ENCODE measurements at places on chromosomes 1 and 21.

- no peak for DNase-seq
Observed at GRCh38 chr1:239886266-239886665, 205.4 kb upstream of the FMN2 start.

DNA sequence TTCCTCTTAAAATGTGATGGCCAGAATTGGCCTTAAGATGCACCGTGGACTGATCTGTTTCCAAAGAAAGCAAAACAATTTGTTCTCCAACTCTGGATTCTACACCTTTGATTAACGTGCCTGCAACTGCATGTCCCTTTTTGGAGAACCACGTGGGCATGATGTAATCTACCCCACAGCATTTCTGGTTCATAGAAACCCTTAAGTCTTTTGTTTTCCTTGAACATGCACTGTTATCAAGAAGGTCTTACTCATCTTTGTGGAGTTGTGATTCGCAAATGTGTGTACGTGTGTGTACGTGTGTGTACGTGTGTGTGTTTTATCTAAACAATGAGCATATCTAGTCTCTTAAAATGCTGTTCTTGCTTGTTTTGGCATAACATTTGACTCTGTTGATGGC is 57.8 kb downstream of the LPAR3 start:
- DNase-seq, result no peak

- DNase-seq, result no peak
Observed at GRCh38 chr1:16367968-16368890, 1.2 kb downstream of the SZRD1 start.

DNA sequence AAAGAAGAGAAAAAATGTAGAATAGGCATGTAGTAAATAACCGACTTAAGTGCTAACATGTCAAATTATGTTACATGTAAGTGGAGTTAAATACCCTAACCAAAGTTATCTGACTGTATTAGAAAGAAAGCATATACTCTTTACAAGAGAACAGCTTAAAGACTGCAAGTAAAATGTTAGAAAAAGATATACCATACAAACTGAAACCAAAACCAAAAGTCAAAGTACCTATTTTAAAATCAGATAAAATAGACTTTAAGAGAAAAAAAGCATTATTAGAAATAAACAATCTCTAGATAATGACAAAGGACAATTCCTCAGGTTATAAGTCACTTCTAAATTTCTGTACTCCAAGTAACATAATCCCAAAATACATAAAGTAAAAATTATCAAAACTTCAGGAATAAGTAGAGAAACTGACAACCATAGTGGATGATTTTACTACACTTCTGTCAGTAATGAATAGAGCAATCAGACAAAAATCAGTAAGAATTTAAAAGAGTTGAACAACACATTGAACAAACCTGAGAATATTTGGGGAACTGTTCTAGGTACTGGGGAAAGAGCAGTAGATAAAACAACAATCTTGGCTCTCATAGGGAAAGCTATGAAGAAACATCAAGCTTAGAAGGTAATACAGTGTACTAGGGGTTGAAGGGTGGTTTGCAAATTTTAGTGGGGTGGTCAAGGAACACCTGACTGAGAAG is 127.3 kb downstream of the TBX19 start:
- DNase-seq, result no peak

DNA sequence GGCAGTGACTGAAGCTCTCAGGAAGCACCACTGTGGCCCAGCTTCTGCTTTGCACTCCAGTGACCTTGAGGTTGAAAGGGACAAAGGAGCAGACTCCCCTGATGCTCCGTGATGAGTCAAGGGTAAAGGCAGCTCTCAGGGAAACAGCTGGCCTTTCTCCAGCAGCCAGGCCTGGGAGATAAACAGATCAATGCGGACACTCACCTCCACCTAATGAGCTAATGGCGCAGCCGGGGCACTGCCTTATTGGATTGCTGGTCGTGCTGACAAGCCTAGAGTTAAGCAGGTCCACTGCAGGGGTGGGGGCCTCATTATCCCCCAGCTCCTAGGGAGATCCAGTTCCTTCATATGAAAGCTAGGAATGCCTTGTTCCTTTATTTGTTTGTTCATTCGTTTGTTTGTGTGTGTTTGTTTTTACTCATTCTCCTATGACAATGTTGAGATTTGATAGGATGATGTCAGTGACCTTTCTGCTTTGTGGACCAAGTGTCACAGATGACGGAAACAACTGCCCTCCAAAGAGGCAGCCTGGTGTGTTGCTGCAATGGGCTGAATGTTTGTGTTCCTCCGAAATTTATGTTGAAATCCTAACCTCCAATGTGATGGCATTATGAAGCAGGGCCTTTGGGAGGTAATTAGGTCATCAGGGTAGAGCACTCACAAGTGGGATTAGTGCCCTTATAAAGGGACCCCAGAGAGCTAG is 141.4 kb upstream of the BEND5 start:
- no peak for DNase-seq

GRCh38 chr1:204260601-204261197 is 46.9 kb upstream of the GOLT1A start:
- DNase-seq, result no peak

GRCh38 chr1:56824271-56824670 is 5.1 kb upstream of the FYB2 start:
- DNase-seq, result no peak

GRCh38 chr1:247218121-247218651 is 37.7 kb upstream of the VN1R5 start:
- DNase-seq, result no peak

- DNase-seq, result peak; percentile 1
Observed at GRCh38 chr1:95509989-95510388, 276.0 kb downstream of the RWDD3 start.

GRCh38 chr1:63691701-63692425 is 82.0 kb upstream of the ROR1 start:
- DNase-seq, result peak; percentile 6

- no peak for DNase-seq
Observed at GRCh38 chr1:3645247-3645646, 4.7 kb downstream of the WRAP73 start.

DNA sequence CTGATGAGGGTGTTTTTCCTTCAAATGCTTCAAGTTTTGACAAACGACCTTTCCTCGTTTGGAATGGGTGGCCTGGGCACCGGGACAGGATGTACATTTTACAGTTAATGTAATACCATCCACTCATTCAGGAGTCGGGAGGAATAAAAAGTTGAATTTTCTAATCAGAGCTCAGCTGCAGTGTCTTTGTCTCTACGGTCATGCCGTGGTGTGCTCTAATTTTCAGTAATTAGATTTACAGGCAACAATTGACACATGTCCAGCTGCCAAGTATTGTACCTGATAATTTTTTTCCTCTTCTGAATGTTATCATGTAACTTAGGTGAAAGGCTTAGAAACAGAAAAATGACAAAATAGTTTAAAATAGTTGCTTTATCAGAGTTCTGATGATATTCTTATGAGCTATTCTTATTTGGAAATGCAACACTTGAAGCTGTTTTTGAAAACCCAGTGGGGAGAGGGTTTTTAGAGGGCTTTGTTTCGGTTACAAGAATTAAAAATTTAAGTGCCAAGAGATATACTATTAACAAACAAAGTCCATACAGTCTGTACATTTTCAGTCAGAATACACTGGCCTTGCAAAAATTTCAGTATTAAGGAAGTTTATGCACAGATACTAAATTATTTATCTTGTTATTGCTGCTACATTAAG is 1.0 kb downstream of the CDKN2C start:
- no peak for DNase-seq

DNA sequence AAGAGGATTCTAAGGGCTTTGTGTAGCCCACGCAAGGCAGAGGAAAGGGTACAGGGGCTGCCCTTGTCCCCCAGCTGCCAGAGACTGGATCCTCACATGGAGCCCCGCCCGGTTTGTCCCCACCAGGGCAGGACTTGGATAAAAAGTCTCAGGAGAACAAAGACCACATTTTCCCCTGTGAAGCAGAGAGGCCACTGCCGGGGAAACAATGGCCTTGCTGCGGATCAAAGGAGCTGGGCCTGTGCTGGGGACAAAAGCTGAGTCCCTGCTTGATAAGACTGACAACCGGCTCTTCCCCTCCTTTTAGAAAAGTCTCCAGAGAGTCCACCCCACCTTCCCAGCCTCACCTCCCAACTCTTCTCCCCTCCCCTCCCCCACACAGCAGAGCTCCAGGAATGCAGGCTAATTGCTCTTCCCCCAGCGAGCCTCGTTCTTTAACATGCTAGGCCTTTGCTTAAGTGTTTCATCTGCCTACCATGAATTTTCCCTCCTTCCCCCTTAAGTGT is 142.4 kb downstream of the PLPP3 start:
- peak; percentile 59 for DNase-seq

- no peak for DNase-seq
Observed at GRCh38 chr1:76256289-76257223, 182.0 kb downstream of the ST6GALNAC3 start.

DNA sequence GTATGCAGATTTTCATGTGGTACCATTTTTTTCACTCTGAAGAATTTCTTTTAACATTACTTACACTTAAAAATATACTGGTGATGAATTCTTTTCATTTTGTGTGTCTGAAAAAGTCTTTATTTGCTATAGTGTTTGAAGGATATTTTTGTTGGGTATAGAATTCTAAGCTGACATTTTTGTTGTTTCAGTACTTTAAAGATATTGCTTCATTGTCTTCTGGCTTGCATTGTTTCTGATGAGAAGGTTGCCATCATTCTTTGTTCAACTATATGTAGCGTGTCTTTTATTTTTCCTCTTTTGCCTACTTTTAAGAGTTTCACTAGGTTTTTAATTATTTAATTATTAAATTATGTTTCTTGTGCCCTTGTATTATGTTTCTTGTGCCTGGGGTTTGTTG is 8.0 kb downstream of the HS2ST1 start:
- DNase-seq, result no peak

- DNase-seq, result no peak
Observed at GRCh38 chr1:114337417-114337816, 173.6 kb downstream of the TRIM33 start.

DNA sequence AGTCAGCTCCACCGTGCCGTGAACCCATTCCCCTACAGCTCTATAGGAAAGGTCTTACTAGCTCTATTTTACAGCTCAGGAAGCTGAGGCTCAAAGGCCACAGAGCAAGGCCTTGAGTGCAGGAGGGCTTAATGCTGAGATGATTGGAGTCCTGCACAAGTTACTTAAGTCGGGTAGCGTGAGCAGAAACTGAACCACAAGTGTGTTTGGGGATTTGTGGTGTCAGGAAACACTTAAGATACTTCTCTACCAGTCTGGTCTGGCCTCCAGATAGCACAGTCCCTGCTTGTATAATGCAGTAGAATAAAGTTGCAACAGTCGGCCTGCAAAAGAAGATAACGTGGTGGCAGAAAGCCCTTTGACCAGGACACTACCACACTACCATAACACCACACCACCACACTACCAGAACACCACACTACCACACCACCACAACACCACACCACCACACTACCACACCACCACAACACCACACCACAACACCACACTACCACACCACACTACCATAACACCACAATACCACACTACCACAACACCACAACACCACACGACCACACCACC is 118.1 kb downstream of the SPSB1 start:
- no peak for DNase-seq

GRCh38 chr1:156980551-156980950 is 60.1 kb downstream of the LRRC71 start:
- DNase-seq, result no peak

GRCh38 chr1:93528412-93528811 is 80.5 kb downstream of the FNBP1L start:
- DNase-seq, result no peak

GRCh38 chr1:115135681-115136080 is 46.4 kb upstream of the TSPAN2 start:
- DNase-seq, result no peak

GRCh38 chr21:42236693-42237092 is 17.8 kb downstream of the ABCG1 start:
- DNase-seq, result no peak

GRCh38 chr1:196152086-196152485 is 456.2 kb downstream of the KCNT2 start:
- DNase-seq, result no peak

GRCh38 chr1:222441066-222441465 is 106.8 kb downstream of the HHIPL2 start:
- DNase-seq, result no peak

DNA sequence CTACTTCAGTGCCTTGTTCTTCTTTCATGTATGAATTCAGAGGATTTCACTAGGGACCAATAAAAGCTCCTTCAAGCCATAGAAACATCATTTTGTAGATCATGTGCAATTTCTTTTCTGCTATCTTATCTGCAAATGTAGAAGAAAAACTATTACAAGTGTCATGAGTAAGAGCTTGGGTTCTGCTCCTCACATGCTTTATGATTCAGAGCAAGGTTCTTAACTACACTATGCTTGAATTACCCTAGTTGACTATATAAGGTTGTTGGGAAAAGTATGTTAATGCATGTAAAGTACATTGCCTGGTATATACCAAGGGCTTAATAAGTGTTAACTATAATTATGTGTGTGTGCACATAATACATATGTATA is 91.4 kb upstream of the S1PR1 start:
- no peak for DNase-seq

DNA sequence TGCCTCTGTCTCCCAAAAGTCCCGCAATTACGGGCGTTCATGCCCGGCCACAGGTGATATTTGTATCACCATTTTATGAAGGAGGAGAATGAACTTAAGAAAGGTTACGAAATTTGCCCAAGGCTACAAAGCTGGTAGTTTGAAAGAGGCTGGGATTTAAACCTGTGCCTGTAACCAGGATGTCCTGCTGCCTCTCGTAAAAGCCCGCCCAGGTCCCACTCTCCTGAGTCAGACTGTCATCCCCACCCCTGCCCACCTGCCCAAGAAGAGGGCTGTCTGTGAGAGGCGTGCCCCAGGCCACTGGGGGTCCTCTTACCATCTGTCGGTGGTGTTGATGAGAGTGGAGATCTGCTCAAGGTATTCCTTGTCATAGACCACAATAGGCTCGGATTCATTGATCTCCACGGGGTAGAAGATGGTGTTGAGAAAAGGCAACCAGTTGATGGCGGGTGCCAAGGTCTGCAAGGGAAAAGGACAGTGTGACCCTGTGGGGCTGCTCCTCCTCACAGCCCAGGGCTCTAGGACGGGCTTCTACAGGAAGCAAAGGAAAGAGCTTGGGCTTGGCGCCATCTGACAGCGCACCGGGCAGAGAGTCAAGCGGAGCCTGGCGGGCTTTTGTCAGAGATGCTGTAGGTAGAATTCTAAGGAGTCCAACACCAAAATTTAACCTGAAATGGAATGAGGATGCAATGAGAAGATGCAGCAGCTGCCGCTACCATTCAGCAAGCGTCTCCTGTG is 43.2 kb downstream of the ECE1 start:
- no peak for DNase-seq

GRCh38 chr1:201542309-201543035 is 3.5 kb downstream of the NAV1 start:
- no peak for DNase-seq

- DNase-seq, result no peak
Observed at GRCh38 chr1:169102567-169102966, 3.9 kb upstream of the ATP1B1 start.

DNA sequence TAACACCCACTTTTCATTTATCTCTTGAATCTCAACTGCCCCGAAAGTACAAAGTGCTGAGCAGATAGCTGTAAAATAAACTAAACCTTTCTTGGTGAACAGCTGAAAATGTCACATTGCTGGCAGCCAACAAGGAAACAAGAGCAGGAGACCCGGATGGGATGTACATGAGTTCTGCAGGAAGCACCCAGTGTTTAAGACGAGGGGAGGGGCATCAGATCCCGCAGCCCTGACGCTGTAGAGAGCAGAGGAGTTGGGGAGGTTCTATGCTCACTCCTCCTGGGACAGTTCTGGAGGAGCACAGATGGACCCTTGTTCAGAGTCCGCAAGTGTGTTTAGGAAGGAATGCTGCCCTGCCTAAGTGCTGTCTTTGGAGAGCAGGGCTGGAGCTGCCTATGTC is 32.0 kb upstream of the EPHA8 start:
- DNase-seq, result no peak

Measured in substantia nigra (tissue), 51 donors.